ENCODE measurements at places on chromosomes 7 and 10.

DNA sequence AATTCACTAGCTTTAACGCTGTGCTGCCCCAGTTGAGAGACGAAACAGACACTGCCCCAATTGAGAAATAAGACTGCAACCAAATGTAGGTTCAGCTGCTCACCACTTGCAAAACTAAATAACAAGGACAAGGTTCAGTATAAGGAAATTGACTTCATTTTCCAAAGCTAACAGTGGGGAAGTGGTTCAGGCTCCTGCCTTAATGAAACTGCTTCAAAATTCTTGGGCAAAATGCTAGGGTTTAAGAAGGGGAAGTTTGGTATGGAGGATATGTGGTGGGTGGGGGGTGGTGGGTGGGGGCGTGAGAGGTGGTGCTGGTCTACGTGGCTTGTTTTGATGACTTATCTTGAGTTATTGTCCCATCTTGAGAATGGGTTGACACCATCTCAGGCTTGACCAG, 21.8 kb downstream of the MRPL32 start:
- DNase-seq: no peak

- DNase-seq: no peak
Measured at GRCh38 chr7:25444991-25445390, 216.7 kb upstream of the NPVF start.

GRCh38 chr7:35700333-35700732, 5.4 kb upstream of the HERPUD2 start:
- DNase-seq: no peak

GRCh38 chr7:33354201-33354600, 224.8 kb downstream of the BBS9 start:
- DNase-seq: no peak

DNA sequence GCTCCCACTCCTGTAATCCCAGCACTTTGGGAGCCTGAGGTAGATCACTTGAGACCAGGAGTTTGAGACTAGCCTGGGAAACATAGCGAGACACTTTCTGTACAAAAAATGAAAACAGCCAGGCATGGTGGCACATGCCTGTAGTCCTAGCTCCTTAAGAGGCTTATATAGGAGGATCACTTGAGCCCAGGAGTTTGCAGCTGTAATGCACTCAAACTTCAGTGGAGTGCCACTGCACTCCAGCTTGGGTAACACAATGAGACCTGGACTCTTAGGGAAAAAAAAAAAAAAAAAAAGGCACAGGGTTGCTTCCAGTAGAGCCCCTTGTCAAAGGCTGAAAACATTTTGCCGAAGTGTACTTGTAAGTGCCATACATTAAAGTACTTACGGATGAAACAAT, 195.3 kb downstream of the PHTF2 start:
- DNase-seq: no peak

DNA sequence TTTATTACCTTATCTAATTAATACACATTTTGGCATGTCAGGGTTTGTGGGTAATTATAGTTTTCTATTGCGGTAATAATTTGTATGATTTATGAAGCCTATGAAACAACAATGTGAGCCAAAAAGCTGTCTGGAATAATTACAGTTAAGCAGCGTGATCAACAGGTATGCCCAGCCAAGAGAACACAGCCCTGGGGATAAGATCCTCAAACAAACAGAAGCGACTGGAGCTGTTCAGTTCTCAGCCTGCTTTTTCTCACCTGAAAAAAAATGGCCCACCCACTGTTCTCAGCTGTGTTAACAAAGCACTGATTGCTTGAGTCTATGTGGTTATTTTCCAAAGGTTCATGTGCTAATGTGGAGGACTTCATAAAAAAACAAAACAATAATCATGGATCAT, 855.8 kb downstream of the GATA3 start:
- DNase-seq: peak; percentile 5

DNA sequence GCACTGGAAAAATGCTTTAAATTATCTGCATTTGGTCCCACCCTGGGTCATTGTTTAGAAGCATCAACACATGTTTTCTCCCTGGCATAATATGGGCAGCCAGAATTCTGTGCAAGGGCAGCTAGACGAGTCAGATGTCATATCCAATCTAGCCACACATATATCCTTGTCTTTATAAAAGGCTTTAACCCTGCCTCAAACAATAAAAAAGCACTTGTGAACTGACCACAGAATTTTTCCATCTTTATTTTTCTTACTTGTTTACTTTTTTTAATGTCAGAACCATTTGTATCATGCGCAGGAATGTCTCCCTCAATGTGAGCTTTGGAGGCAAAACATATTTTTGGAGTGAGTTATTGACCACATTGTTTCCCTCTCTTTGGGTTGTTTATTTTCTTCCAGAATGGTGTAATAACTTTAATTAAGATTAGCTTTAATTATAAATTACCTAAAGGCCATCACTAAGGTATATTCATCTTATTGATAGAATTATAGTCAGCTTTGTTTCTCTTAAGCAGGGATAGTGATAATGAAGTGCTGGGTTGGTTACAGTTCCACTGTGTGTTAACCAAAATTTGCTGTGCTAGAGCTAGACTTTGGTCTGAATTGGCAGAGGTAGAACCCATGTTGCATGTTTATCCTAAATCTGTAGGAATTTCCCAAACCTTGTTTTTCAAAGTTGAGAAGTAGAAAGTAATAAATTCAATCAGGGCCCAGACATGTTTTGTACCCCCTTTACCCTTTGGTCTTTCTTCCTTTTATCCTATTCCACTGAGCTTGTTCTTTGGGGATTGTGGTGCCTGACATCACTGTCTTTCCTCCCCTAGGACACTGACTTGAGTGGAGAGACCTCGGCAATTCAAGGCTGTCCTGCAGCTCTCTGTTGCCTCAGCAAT, 1078.4 kb downstream of the KCNMA1 start:
- DNase-seq: no peak

DNA sequence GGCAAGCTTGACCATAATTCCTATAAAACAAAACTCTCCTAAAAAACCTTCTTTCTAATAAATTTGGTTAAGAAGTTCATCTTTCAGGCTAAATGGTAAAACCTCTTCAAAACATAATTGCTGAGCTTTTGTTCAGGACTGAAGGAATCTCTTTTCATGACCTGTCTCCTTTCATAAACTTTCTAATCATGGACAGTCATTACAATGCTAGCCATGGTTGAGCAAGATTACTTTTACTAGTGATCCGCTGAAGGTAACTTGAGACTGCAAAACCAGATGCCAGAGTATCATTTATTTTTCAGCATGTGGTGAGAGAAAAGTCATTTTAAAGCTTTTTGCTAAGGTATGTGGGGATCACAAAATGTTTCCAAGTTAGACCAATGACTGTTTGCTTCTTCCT, 186.4 kb upstream of the RHOBTB1 start:
- DNase-seq: no peak

DNA sequence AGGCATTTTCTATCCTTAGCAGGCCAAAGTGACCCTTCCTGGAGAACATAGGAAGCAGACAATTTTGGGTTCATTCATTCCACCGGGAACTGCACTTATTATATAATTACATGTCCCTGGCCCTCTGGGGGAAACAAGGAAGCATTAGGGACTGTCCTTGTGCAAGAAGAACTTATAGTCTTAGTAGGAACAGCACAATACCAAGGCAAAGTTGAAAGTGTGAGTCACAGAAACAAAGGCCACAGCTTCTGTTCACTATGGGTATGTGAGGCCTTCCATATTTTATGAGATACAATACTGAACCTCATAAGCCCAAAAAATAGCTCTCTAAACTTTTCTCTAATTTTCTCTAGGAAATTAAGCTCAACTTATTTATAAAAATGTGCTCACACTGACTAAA, 18.4 kb upstream of the AKR1B10 start:
- no peak for DNase-seq

DNA sequence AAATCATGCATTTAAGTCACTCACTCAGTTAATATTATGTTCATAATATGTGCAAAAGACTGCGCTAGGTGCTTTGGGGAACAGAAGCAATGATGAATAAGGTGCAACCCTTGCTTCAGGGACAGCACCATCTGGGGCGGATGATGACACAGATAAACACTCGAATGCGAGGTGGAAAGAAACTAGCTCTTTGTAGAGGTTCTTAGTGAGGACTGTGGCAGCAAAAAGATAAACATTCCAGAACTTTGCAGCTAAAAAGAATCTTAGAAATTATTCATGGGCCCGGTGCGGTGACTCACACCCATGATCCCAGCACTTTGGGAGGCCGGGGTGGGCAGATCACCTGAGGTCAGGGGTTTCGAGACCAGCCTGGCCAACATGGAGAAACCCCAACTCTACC, 29.8 kb upstream of the CHST15 start:
- no peak for DNase-seq

- DNase-seq: no peak
Measured at GRCh38 chr7:54544149-54544526, 2.0 kb downstream of the VSTM2A start.

- no peak for DNase-seq
Measured at GRCh38 chr7:17672783-17673182, 267.5 kb downstream of the SNX13 start.

GRCh38 chr10:809671-810350, 120.3 kb upstream of the DIP2C start:
- no peak for DNase-seq

DNA sequence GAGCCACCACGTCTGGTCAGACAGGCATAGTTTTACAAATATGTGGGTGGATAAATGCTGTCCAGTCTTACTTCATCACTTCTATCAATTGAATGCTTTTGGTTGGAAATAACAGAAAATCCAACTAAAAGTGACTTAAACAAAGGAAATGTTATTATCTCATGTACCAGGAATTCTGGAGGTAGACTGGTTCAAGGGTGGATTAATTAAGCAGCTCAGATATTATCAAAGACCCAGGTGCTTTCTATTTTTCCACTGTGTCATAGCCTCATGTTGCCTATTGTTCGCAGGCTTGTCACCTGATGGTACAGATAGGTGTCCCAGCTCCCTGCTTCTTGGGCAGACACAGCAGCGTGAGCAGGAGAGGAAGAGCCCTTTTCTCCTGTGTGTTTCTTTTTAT, 156.1 kb upstream of the CTBP2 start:
- DNase-seq: no peak

DNA sequence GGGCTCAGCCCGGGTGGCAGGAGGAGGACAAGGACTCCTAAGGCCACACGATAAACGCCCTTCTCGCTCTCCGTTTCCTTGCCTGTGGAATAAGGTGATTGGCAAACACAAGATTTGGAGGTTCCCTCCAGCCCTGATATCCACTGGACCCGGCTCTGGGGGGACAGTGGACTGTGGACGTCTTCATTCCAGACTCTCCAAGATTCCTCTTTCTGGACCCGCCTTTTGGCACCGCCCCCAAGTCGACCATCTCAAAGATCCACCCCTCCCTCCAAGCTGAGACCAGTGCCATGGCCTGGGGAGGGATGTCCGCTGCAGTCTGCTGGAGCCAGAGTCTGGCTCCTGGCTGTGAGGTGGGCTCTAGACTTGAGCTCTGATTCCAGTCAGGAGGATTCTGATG, 23.6 kb downstream of the ZNF783 start:
- peak; percentile 40 for DNase-seq

Data from cerebellar cortex (tissue), 1 donor.